Stimulated activated CD4-positive, alpha-beta T cell treated with anti-CD3 and anti-CD28 coated beads, TNF-alpha, amount 100 ng/mL, for 1 hour (primary cell): ENCODE measurements at places on chromosomes 1 and 21.

DNA sequence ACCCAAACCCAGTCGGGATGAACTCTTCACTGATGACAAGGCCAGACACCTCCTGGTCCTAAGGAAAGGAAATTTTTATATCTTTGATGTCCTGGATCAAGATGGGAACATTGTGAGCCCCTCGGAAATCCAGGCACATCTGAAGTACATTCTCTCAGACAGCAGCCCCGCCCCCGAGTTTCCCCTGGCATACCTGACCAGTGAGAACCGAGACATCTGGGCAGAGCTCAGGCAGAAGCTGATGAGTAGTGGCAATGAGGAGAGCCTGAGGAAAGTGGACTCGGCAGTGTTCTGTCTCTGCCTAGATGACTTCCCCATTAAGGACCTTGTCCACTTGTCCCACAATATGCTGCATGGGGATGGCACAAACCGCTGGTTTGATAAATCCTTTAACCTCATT is 10.1 kb downstream of the CZIB start:
- no peak for DNase-seq

DNA sequence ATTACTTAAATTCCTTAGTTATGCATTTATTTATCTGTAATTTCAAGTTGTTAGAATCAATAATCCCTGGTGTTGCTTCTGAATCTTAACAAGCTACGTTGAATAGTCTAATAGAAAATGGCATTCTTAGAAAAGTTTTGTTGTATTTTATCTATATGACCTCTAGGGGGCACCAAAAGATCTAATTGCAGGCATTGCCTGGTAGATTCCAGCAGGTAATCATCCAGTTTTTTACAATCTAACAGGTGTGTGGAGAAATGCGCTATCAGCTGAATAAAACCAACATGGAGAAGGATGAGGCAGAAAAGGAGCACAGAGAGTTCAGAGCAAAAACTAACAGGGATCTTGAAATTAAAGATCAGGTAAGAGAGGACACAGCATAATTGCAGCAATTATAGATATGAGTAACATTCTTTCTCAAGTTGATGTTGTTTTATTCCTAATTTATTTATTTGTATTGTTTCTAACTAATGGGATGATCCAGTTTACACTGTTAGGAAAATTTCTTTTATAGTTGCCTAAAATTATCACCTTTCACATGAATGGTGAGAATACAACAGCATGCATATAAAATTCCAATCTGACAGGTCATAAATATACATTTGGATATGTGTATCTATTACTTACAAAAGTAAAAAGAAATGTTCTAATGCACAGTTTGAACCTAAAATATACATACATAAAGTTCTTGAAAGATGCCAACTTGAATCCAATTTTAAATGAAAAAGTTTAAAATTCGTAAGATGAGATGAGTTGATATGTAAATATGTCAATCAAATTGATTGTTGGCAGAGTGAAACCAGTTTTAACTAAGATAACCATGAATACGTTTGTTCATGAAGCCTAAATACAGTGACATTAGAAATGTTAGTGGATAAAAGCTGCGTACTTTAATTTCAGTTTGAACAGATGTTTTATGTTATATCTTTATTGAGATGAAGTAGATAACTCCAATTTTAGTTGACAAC is 88.4 kb downstream of the SDCCAG8 start:
- no peak for DNase-seq

GRCh38 chr1:162085991-162086390 is 16.5 kb downstream of the NOS1AP start:
- DNase-seq = no peak

- DNase-seq = no peak
Measured at GRCh38 chr1:223233410-223234169, 90.5 kb upstream of the TLR5 start.

- no peak for DNase-seq
Measured at GRCh38 chr1:226097866-226098625, 35.5 kb downstream of the H3-3A start.

DNA sequence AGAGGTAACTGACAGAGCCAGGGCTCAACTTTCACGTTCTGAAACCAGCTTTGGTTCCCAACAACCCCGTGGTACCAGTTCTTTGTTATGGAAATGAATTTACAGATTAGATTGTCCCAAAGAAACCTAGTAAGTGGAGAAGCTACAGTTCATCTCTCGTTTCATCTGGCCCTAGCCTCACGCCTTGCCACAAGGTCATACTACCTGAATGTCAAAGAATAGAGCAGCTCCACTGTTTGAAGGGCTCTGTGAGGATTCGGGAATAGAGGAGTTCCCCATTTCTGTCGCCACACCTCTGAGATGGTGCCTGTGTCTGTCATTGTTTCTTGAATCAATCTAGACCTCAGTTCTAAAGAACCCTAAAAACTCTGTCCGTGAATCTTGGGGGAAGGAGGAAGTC is 15.0 kb upstream of the CDC42 start:
- no peak for DNase-seq

GRCh38 chr1:30888391-30888790 is 20.2 kb downstream of the SDC3 start:
- DNase-seq = no peak

- no peak for DNase-seq
Measured at GRCh38 chr1:115135681-115136080, 46.4 kb upstream of the TSPAN2 start.

DNA sequence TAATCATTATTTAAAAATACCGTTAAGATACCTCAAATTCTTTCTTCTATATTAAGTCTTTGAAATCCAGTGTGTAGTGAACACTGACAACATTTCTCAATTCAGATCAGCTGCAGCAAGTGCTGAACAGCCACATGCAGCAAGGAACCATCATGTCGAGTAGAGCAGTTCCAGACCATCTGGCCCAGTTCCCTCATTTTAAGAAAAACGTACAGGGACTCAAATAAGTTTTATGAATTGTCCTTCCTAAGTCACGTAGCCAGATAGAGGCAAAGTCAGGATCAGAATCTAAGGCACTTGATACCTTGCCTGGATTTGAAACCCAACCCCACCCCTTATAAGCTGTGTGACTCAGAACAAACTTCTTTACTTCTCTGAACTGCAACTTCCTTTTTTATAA is 132.4 kb downstream of the PROX1 start:
- no peak for DNase-seq

DNA sequence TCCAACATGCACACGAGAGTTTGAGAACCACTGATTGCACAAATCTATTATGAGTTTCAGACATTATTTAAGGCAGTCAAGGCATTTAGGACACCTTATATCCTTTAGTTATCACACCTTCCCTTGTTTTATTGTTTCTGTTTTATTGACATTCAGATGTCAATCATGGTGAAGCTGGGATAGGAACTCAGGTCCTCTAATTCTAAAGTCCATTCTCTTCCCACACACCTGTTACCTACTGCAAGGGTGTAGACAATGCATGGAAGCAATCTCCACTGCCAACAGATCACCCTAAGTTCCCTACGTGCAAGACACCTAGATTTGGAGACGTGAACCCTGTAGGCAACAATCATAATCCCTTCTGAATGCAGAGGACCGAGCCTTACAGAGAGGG is 2.6 kb downstream of the IGSF3 start:
- no peak for DNase-seq

DNA sequence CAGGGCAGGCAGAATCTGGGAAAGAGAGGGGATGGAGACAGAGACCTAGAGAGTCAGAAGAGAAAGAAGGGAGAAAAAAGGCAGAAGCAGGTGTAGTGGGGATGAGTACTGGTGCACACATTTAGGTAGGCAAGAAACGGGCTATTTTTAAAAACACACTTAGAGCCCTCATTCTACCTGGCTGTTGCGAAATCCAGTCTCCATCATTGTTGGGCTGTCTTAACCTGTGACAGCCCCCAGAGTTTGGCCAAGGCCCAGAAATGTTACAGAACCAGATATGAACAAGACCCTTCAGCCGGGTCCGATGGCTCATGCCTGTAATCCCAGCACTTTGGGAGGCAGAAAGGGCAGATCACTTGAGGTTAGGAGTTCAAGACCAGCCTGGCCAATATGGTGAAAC is 12.6 kb upstream of the KDF1 start:
- DNase-seq = no peak

DNA sequence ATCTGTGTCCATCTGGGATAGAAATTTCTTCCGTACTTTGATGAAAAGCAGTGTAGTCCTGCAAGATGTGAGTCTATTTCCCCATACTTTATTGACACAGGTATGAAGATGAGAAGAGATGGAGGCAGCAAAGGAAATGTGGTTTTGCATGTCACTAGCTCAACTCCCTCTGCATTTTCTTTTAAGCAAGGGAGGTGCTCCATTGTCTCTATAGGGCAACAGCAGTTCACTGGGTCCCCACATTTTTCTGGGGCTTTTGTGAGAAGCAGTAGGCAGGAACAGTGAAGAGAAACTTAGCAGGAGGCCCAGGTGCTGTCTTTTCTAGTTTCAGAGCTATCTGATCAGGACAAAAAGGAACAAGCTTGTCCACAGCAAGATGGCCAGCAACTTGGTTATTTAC is 37.1 kb downstream of the C21orf91 start:
- no peak for DNase-seq

- no peak for DNase-seq
Measured at GRCh38 chr1:113808450-113809195, 3.7 kb downstream of the RSBN1 start.

GRCh38 chr1:15192916-15193550 is 39.5 kb downstream of the TMEM51 start:
- DNase-seq = no peak

DNA sequence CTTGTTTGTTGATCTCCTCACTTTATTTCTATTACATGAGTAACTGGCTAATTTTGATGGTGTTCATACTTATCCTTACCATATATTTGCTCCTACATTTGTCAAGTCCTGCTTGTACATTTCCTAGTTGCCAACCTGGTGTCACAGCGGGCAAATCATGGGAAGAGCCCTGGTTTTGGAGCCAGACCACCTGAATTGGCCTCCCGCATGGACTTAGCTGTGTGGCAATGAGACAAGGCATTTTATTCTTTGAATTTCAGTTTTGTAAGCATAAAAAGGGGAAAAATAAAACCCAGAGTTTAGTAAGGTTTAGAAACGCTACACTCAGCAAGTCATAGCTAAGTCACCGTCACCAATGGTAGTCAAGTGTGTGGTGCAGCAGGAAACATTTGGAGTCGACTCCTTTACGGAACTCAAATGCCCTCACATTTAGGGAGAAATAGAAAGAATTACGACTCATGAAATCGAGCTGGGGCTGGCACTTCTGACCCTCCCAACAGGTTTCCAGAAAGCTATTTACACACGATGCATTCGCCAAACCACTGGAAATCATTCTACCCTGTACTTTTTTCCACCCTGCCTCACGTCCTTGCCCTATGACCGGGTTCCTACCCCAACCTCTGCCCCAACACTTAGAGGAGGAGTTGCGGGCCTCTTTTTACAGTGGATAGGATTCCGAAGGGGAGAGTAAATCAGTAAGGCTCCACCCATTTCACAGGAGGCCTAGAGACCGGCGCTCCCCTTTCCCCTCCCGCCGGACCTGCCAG is 492 bp upstream of the PGM1 start:
- DNase-seq = no peak

GRCh38 chr1:215344539-215344938 is 222.6 kb upstream of the KCTD3 start:
- DNase-seq = no peak

DNA sequence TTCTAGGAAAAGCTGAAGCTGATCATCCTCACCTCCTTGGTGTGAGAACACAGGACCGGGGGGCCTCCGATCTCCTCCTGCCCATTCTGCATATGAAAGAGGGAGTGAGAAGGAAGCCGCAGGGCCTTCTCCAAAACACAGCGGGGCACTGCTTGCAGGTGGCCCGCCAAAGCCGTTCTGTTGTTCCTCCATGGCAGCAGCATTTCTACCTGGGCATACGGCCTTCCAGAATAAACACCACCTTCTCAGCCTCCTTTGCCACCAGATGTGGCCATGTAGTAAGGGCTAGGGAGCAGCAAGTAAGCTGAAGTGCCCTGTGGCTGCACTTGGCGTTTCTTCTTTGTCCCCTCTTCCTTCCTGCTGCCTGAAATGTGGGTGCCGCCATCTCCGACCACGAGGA is 214.9 kb downstream of the TOMM20 start:
- DNase-seq = no peak

DNA sequence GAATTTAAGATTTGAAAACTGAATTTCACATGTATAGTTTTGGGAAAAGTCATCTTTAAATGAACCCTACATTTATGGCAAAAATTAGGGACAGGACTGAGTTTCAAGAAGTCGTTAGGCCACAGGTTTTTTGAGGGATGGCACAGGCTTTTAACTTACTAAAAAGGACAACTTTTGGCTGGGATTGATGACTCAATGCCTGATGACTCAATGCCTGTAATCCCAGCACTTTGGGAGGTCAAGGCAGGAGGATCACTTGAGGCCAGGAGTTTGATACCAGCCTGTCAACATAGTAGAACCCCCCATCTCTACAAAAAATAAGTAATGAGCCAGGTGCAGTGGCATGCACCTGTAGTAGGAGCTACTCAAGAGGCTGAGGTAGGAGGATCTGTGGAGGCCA is 15.9 kb downstream of the UCK2 start:
- DNase-seq = no peak

DNA sequence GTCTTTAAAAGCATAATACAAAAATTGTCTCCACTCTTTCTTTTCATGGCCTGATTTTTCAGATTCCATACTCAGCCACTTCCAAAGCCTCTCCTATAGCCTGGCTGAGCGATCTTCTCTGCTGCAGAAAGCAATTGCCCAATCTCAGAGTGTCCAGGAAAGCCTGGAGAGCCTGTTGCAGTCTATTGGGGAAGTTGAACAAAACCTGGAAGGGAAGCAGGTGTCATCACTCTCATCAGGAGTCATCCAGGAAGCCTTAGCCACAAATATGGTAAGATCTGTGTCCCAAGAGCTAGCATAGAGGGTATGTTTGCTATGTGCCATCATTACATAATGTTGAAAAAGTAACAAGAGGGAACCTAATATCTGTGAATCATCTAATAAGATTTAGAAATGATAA is 130.7 kb upstream of the BMP8A start:
- no peak for DNase-seq

GRCh38 chr21:19921211-19921610 is 1077.0 kb upstream of the NCAM2 start:
- no peak for DNase-seq

DNA sequence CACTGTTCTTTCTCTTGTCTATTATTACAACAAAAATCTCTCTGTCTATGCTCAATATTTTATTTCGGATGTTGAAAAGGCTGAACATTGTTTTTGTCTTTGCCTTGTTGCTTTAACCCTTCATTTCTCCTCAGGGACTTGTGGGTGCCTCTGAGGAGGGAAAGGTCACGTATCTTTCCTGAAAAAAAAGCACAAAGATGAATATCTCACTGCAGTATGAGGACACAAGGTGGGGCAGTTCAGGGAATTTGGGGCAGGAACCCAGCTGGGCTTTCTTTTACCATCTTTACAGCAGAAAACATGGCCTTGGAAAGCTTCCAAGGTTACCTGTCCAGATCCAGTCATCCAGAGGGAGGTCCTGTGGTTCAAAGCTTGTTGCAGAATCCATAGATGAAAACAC is 99.1 kb upstream of the LPGAT1 start:
- no peak for DNase-seq

- DNase-seq = no peak
Measured at GRCh38 chr1:43858324-43858723, 75.3 kb upstream of the ARTN start.
